Activated CD8-positive, alpha-beta T cell treated with anti-CD3 and anti-CD28 coated beads for 36 hours (primary cell): ENCODE measurements at places on chromosomes 4 and X.

GRCh38 chr4:169175476-169175875 lies 95.3 kb downstream of the SH3RF1 start:
- no peak for DNase-seq

DNA sequence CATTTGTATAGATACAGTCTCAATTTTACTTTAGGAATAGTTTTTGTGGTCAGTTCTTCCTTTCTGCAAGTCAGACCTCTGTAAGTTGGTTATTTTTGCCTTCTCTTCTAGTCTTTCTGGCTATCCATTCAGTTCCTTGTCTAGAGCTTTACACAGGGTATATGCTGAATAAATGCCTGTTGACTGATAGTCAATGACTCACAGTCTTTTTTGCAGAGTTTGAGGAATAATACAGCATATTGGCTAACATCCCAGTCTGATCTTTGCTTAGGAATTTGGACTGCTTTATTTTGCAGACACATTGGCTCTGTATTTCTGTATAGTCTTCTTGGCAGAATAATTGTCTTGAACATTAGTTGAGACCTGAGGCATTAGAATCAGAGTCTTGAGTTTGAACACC lies 132.4 kb downstream of the MAGEC1 start:
- DNase-seq: no peak

- no peak for DNase-seq
Observed at GRCh38 chr4:71941001-71941400, 90.8 kb upstream of the NPFFR2 start.

DNA sequence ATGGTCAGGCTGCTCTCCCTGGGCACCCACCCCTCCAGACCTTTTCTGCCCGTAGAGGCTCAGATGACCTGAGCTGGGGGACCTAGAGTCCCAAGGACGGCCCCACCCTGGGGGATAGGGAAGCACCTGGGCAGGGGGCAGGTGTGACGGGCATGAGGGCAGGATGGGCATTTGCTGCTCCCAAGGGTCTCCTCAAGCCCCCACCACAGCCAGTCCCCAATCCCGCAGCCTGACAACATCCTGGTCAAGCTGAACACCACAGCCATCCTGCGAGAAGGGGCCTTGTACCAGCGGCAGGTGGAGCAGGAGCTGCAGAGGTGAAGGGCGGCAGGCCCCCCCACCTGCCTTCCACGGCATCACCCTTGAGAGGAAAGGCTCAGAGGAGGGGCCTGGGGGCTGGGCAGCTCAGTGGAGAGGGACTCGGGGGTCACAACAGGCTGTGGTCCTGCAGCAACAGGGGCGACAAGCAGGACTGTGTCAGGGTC lies 17.8 kb upstream of the RNF4 start:
- no peak for DNase-seq

DNA sequence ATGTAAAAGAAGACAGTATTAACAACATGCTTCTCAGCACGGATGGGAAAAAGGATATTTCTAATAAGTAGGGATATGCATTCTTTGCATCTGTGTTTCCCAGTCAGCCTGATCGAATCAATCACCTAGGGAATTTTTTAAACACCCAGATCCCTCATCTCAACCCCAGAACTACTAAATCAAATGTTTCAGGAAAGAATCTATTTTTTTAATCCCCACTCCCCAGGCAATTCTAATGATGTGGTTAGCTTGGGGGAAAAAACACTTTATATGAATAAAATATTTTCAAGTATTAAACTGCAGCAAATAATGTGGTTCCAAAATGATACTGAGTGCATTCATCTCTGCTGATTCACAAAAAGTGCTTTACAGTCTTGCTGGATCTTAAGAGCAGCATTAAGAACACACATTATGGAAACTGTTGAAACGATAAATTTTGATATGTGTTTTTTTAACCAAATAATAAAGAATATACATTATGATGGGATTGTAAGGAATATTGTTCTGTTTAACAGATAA lies 68.7 kb upstream of the GUCY1A1 start:
- no peak for DNase-seq

DNA sequence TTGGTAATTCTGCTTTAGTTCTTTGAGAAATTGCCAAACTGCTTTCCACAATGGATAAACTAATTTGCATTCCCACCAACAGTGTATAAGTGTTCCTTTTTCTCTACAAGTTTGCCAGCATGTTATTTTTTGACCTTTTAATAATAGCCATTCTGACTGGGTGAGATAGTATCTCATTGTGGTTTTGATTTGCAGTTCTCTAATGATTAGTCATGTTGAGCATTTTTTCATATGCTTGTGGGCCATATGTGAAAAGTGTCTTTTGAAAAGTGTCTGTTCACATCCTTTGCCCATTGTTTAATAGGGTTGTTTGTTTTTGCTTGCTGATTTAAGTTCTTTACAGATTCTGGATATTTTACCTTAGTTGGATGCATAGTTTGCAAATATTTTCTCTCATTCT lies 25.9 kb downstream of the ENPEP start:
- DNase-seq: no peak

GRCh38 chr4:139246166-139246565 lies 33.9 kb downstream of the MGARP start:
- DNase-seq: no peak

DNA sequence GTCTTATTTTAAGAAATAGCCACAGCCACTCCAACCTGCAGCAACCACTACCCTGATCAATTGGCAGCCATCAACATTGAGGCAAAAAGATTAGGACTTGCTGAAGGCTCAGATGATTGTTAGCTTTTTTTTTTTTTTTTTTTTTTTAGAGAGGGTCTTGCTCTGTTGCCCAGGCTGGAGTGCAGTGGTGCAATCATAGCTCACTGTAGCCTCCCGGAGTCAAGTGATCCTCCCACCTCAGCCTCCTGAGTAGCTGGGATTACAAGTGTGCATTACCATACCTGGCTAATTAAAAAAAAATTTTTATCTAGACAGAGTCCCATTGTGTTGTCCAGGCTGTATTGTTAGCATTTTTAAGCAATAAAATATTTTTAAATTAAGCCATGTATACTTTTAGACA lies 26.5 kb downstream of the RHOH start:
- DNase-seq: peak; percentile 10

DNA sequence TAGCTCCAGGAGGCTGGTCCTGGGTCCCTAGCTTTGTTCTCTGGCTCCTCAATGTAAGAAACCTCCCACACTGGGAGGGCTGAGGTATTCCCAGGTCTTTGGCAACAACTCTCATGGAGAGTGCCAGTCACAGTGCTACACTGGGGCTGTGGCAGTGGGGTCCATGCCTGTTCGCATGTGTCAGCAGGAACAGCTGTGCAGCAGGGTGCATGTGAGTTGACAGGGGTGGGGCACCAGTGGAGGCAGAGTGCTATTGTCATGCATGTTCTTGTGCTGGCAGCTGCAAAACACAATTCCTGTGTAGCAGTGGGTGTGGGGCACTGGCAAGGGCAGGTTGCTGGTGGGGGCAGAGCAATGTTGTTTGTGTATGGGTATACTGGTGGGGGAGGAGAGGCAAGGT lies 246.0 kb downstream of the CXXC4 start:
- no peak for DNase-seq
